Head of caudate nucleus (tissue), 42 donors: ENCODE measurements at places on chromosomes 6 and 20.

GRCh38 chr6:27145731-27146455, 101.6 kb upstream of the PRSS16 start:
- DNase-seq = peak; percentile 84

DNA sequence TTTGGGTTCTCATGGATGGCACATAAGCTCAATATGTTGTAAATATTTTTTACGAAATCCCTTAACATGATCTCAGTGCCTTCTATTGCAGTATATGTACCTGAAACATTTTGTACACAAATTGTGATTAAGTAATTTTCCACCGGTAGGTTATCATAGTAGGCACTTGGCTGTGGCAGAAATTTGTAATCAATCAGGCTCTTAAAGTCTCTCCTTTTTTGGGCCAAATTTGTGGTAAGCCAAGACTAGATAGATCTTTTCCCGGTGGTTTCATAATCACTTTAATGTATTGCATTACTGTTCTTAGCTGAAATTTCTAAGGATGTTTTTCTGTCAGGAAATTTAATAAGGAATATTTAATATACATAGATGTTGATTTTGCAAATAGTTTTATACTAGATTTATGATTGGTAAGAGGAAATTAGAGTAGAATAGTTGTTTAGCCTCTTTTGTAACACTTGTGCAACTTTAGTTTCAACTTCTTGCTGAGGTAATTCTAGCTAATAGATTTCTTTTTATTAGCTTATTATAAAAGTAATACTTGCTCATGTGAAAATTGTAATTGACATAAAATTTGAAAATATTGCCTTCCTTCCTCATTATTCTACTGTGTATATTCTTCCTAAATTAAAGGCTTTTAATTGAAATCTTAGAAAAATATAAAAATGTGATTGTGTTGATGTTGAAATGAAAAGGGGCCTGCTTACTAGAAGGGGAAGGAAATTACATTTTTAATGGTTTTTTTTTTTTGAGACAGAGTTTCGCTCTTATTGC, 3.2 kb downstream of the PCMT1 start:
- DNase-seq = no peak

GRCh38 chr6:31572041-31572911, at the start of gene LTA:
TSS of gene LTA (plus strand) at chr6:31572289. CDS start at chr6:31572743, 454 bp downstream.
- no peak for DNase-seq

DNA sequence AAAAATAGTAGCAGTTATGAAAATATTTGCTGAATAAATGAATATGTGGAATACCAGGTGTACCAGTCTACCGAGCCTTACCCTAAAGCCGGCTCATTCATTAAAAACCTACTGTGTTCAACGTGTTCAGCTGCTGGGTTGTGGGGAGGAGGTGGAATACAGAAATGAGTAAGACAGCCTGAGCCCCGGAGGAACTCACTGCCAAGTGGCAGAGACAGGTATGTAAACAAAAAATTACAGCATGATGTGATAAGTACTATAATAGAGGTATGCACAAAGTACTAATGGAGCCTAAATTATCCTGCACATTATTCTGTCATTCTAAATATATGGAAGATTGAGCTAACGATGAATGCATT, 6.8 kb upstream of the ADTRP start:
- no peak for DNase-seq

DNA sequence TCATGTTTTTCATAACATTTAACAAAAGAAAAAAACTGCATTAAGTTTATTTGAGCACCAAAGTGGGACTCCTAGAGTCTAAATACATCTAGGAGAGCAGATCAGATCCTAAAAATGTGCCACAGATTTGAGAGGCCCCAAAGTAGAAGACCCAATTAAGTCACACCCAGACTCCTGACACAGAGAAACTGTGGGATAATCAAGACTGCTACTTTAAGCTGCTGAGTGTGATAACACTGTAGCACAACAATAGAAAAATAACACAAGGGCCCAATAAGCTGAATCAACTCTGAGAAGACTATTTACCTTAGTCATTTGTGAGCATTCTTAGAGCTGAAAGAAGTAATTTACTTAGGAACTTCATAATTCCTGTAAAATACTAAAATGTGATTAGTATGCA, 26.0 kb downstream of the TRDN start:
- DNase-seq = no peak

GRCh38 chr6:42313941-42314570, 96.4 kb upstream of the MRPS10 start:
- DNase-seq = no peak

DNA sequence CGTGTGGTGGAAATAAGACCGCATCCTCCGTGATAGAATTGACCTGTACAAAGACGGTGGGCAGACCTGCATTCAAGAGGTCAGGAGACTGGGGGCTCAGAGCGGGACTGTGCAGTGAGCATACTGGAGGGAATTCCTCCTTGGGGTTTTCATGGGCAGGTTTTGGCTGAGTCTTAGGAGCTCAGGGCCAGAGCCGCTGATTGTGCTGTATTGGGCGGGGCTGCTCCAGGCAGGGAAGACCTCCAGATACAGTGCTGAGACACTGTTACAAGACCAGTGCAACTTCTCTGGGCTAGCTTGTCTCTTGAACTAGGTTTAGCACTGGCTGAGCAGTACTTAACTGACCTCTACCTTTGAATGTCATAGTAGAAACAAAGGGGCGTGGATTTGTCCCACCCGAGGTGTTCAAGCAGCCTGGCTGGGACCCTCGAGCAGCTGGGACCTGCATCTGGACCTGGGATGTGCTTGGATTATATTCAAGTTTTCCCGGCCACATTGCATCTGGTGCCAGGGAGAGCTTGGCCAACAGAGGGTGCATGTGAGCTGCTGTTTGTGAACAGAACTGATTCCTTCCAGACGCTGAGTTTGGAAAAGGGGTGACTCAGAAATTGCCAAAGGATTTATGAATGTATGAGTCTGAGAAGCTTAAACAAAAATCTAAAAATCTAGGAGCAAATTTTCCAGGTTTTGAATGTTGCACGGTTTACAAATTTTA, 33.4 kb upstream of the SLC22A1 start:
- DNase-seq = peak; percentile 73

- DNase-seq = peak; percentile 43
Observed at GRCh38 chr20:49938173-49939163, 2.3 kb downstream of the RNF114 start.

GRCh38 chr6:157644043-157644810, 178.8 kb upstream of the SNX9 start:
- DNase-seq = peak; percentile 40

GRCh38 chr20:30284281-30284905, 973.1 kb upstream of the DEFB115 start:
- peak; percentile 49 for DNase-seq

DNA sequence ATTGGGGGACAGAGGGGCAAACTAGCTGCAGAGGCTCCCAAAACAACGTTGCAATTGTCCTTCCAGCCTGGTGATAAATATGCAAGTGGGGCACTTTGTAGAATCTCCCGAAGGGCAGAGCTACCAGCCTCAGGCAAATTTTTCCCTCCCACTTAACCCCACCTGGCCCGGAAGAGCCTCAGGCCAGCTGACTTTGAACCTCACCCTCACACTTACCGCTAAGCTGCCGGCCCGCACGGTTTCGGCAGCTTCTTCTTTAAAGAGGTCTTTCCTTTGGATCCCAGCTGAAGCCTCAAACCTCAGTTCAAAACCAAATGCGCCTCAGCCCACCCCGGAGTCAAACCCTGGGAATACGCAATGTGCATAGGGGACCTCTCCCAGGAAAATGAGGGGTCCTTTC, 2.5 kb downstream of the OVOL2 start:
- DNase-seq = no peak

- DNase-seq = no peak
Observed at GRCh38 chr6:107870381-107870780, 46.3 kb upstream of the SCML4 start.

DNA sequence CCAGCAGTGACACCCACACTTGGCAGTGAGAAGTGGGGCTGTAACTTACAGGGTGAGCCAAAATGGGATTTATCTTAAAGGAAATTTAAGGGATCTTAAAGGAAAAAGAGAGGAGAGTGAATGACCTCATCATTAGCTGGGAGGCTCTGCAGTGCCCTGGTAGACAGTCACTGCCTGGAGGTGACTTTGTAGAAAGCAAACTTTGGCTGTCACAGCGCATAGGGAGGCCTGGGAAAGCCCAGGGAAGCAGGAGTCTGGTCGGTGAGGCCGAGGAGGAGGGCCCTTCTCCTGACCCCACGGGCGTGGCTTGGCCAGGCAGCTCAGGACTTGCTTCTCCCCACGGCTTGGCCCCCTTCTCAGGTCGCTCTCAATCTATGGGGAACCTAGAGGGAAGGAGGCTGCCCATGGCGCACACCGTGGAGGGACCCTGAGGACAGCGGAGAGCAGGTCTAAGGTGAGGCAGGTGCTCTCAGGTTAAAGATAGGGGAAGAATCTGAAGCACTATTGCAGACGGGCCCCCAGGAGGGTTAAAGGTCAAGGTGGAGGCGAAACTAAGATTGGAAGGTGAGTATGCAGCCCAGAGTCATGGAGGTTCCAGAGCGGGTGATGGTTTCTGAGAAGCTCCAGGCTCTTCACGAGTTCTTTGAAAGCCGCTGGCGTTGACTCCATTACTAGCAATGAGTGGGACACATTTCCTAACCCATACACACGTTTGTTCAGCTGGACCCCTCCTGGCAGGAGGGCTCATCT, 15.6 kb upstream of the RIPK1 start:
- DNase-seq = no peak

GRCh38 chr20:24943196-24943595, 5.9 kb upstream of the CST7 start:
- no peak for DNase-seq

DNA sequence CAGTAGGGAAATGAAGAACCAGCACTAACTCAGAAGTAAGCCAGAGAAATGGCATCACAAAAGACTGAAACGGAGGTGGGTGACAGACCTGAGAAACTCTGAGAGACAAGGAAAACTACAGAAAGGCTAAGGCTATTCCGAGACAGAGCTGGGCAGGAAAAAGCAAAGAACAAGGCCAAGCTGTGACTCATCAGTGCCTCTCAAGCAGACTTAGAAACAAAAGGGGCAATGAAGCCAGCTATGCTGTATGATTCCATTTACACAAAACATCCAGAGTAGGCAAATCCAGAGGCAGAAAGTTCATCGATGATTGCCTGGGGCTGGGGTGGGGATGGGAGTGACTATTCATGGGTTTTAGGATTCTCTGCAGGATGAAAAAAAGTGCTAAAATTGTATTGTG, 50.0 kb downstream of the SLC23A2 start:
- DNase-seq = peak; percentile 69

- DNase-seq = no peak
Observed at GRCh38 chr6:169216830-169217229, 36.8 kb downstream of the THBS2 start.

DNA sequence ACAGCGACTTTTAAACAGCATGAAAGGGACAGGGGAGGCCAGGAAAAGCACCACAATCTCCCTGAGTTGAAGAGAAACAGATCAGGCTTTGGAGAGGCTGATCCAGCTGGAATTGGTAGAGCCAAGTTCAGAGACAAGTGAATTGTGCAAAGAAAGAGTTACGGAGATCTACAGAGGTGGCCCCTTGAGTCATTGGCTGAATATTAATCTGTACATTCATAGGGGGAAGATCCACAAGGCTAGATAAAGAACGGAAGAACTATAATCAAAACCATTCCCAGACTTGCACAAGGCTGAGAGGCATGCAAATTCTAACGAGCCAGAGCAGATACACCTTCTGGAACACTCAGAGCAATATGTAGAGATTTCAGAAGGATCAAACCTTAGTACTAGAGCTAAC, 14.2 kb upstream of the FOXQ1 start:
- DNase-seq = no peak

DNA sequence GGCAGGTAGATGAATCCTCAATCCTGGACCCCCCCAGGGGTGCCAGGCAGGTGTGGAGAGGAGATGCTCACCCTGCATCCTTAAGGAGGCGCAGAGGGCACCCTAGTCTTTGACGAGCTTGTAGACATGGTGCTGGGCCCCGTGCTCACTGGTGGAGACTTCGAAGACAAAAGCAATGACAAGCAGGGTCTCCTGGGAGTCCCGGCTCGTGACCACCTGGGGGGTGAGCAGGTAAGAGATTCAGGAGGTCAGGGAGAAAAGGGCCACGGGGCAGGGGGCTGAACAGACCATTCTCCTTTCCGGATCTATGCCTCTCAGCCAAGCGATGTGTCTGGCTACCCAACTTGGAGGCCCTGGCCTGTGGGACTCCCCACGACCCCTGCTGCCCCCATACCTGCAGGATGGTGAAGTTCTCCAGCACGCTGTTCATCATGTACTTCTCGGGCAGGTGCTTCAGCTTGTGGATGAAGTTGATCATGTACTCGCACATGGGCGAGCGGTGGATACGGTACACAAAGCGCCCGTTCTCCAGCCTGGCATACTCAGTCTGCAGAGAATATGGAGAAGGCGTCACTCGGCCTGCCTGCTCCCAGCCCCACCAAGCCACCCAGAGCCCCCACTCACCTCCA, 6.9 kb downstream of the RPL10A start:
- no peak for DNase-seq

- DNase-seq = no peak
Observed at GRCh38 chr6:140929121-140929520, 1203.6 kb upstream of the GJE1 start.

DNA sequence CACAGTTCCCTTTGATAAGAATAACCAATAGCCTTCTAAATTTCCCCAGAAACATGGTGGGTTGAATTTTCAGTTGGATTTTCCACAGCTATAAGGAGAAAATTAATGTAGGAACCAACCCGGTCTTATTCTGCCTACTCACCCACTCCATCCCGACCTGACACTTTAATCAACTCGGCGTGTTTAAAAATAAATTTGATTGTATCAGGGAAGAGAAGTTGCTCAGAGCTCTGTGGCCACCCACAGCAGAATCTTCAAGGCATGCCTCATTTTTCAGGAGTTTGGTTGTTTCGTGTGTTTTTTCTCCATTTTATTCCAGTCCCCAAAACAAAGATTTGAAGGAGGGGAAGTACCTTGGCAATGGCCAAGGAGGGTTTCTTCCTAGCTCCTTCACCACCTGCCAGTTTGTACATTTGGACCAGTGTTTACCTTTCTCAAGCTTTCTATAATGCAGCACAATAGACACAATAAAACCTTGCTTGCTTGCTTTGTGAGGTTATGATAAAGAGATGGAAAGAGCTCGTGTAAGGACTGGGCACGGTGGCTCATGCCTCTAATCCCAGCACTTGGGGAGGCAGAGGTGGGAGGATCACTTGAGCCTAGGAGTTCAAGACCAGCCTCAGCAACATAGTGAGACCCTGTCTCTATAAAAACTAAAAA, 297.2 kb upstream of the JARID2 start:
- DNase-seq = no peak

DNA sequence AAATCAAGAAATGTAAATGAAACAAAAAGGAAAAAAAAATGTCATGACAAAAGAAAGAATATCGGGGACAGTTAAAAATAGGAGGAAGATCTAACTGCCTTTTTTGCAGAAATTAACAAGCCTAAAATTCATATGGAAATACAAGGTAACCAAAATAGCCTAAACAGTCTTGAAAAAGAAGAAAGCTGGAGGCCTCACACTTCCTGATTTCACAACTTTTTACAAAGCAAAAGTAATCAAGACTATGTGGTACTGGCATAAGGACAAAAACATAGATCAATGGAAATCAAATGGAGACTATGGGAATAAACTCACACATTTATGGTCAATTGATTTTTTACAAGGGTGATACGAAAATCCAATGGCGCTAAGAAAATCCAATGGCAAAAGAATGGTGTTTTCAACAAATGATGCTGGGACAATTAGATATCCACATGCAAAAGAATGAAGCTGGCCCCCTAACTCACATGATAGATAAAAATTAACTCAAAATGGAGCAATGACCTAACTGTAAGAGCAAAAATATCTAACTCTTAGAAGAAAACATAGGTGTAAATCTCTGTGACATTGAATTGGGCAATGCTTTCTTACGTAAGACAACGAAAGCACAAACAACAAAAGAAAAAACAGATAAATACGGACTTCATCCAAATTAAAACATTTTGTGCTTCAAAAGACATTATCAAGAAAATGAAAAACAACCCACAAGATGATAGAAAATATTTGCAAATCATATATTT, 24.5 kb downstream of the MAP3K5 start:
- DNase-seq = no peak
